Uterus (tissue), 4 donors: ENCODE measurements at places on chromosomes 1 and 21. TPM values are rescaled to one million over a fixed set of nuclear protein-coding genes. Genes with fewer than 3 reads are reported as not detected.

Gene GBP6
- total RNA-seq = not detected

Gene CIART
- total RNA-seq = 4.9 TPM

GRCh38 chr1:42043182-42043581, 110.0 kb upstream of the GUCA2B start:
- no peak for DNase-seq

GRCh38 chr1:18012686-18013085, 94.9 kb upstream of the IGSF21 start:
- no peak for DNase-seq

DNA sequence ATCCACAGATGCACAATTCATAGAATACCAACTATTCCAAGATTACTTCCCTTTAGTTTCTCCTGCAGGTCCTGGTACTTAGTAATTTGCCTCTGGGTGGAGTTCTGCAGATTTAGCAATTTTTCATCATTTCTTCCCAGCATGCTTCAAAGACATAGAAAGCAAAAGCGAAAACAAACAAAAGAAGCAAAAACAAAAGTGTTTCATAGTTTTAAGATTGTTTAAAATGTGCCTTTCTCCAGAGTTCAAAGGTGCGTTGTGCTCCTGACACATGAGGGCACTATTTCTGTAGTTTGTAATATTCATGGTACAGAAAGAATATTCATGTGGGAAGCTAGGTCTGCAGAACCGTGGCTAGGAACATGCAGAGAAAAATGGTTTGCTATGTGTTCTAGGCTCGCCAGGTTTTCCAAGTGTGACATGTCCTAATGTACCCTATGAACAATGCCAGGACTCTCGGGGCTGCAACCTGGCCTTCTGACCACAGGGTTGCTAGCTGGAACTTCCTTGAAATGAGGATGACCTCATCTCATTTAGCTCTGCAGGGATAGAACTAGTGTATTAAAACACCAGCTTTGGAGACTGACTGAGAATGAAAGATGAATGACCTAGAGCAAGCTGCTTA, 30.0 kb upstream of the RCSD1 start:
- no peak for DNase-seq

Gene TMEM52
- total RNA-seq = not detected

DNA sequence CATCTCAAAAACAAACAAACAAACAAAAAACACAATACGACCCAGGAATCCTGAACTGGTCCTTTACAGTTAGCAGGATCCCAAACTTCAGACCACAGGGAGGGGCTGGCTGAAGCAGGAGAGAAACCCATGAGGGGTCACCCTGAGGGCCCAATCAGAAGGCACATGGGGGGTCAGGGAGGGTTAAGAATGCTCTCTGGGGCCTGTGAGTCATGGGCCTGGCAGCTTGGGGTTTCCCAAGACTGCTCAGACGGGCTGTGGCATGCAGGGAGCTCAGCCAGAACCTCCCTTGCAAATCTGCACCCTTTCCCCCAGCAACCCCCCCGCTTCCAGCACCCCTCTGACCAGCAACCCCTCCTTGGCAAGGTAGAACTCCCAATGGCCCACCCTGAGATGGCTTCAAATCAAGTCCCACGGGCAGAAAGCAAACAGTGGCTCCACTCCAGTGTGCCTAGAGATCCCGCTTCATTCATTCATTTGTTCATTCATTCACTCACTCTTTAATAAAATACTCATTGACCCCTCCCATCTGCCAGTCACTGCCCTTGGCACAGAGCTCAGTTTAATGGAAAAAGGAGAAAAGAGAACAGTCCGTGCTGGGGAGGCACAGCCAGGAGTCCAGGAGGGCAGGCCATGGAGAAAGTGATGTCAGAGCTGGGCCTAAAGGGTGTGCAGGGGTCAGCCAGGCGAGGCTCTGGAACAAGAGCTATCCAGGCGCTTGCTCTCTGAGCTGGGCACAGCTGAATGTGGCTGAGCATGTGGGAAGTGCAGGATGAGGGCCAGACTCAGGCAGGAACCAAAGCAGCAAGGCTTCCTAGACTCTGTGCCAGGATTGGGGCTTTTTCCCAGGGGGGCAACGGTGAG, 8.2 kb downstream of the UQCRHL start:
- DNase-seq = peak; percentile 76

GRCh38 chr1:47951026-47951425, 46.2 kb downstream of the TRABD2B start:
- no peak for DNase-seq

GRCh38 chr1:187630653-187631380, 802.1 kb downstream of the PLA2G4A start:
- DNase-seq = no peak

Gene IL12RB2
- 0.64 TPM for total RNA-seq

Gene IGSF9
- total RNA-seq = 6.2 TPM

Gene GJA5
- total RNA-seq = 16.3 TPM

GRCh38 chr1:199226163-199226562, 587.3 kb downstream of the PTPRC start:
- DNase-seq = no peak

Gene NHLH1
- not detected for total RNA-seq

GRCh38 chr1:219847215-219847855, 81.0 kb downstream of the SLC30A10 start:
- DNase-seq = no peak

DNA sequence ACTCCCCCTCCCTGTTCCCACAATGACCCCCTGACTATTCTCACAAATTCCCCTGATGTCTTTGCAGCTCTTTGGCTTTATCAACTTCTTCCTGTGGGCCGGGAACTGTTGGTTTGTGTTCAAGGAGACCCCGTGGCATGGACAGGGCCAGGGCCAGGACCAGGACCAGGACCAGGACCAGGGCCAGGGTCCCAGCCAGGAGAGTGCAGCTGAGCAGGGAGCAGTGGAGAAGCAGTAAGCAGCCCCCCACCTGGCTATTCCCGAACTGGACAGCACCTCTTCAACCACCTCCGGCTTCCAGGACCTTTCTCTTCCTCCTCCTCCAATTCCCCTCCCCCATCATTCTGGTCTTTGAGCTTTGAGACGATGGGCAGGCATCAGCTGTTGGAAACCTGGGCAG, 4.4 kb upstream of the ATXN7L2 start:
- DNase-seq = no peak

DNA sequence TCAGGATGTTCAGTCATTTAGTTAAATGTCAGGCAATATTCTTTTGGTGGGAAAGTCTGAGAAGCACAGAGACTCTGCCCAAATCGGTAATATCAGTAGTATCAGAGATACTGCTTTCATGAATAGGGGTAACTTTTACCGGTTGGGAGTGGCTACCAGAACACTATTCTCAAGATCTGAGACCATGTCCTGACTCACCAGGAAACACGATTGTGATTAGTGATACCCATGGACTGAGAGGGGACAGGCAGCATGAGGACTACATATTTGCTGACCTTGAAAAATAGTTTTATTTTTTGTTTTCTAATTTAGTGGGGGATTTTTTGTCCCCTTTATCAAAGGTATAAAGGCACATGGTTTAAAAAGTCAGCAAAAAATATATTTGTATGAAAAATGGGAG, 76.0 kb upstream of the NEK2 start:
- DNase-seq = no peak
